ENCODE measurements at places on chromosomes 2 and 18. TPM values are rescaled to one million over a fixed set of nuclear protein-coding genes. Genes with fewer than 3 reads are reported as not detected.
A peak's percentile ranks its signal among the peaks of the same experiment; 100 is the strongest.

DNA sequence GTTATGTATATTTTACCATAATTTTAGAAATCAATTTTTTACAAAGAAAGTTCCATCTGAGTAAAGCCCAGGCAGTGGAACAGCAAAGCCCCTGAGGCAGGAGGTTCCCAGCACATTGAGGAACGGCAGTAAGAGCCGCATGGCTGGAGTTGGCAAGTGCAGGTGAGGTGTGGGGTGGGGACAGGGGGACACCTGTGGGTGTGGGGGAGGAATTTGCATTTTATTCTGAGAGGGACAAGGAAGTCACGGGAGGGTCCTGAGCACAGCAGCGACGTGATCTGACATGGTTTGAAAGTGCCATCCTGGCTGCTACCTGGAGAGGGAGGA lies 16.1 kb upstream of the ADI1 start:
- DNase-seq, result no peak

DNA sequence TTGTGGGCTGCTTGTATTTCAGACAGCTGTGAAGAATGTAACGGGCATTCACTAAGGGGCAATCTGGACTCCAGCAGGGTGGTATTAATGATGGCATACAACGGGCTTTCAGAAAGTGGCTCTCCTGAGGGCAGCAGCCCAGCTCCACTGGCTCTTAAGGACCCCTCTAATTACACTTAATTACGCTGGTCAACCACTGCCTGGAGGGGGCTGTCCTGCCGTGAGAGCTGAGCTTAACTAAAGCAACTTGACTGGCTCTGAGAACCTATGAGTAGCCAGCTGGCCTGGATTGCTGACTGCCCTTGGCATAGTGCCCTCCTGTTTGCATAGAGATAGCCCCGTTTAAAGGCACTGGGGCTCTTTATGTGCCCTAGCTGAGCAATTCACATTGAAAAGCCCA lies 3.8 kb downstream of the LIPG start:
- DNase-seq, result no peak

GRCh38 chr18:77101410-77102258 lies 30.9 kb downstream of the MBP start:
- peak; percentile 91 for DNase-seq

GRCh38 chr2:221606424-221606823 lies 34.3 kb upstream of the EPHA4 start:
- no peak for DNase-seq

- DNase-seq, result no peak
These were observed 65.3 kb downstream of the CXCR4 start for GRCh38 chr2:136052369-136053362.

GRCh38 chr18:70068981-70069380 lies 121.3 kb upstream of the CD226 start:
- DNase-seq, result no peak

DNA sequence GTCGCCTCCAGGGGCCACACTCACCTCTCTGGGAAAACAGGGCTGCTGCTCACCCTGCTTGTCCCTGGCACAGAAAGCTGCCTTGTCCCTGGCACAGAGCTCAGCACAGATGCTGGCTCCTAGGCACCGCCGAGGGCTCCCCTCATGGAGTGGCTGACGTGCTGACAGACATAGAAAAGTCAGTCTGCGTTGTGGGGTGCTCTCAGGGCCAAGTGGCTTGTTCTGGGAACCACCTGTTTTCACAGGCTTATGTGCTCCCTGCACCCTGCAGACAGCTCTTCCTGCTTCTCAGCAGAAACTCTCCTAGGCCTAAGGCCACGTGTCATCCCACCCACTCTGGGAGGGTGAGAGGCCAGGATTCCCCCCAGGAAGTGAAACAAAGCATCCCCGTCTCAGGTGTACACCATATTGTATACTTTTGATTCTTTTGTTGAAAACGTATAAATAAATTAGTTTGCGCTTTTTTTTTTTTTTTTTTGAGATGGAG lies 84.7 kb upstream of the TMEM200C start:
- no peak for DNase-seq

DNA sequence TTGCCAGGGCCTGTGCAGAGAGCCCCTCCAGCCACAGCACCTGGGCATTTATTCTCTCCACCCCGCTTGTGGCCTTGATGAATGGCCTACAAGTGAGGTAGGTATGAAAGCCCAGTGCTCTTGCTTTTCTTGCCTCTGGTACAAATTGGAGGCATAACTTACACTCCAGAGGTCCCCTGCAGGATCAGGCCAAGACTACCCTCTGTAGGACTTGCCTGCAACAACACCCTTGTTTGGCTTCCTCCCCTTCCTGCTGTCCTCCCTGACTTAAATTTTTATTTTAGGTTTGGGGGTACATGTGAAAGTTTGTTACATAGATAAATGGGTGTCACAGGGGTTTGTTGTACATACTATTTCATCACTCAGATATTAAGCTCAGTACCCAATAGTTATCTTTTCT lies 95.7 kb downstream of the CDC42EP3 start:
- no peak for DNase-seq

DNA sequence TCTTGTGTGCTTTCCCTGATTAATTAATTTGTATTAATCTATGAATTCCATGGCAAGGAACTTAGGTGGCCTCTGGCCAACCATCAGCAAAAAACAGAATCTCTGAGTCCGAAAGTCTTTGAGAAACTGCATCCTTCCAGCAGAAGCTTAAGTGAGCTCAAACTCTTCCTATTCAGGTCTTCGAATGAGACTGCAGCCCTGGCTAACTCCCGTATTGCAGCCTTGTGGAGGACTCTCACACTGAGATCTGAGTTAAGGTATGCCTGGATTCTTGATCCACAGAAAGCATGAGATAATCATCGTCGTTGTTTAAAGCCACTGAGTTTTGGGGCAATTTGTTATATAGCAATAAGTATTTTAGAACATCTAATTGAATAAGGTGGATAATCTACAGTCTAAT lies 1143.9 kb upstream of the NXPH2 start:
- DNase-seq, result no peak

GRCh38 chr18:13583576-13584550 lies 142.5 kb downstream of the FAM210A start:
- no peak for DNase-seq

GRCh38 chr2:83386549-83386948 lies 1072.5 kb downstream of the SUCLG1 start:
- no peak for DNase-seq

- DNase-seq, result no peak
These were observed 74.8 kb downstream of the TXNL1 start for GRCh38 chr18:56563568-56563967.

- DNase-seq, result no peak
These were observed 4.5 kb upstream of the DYM start for GRCh38 chr18:49464718-49465598.

DNA sequence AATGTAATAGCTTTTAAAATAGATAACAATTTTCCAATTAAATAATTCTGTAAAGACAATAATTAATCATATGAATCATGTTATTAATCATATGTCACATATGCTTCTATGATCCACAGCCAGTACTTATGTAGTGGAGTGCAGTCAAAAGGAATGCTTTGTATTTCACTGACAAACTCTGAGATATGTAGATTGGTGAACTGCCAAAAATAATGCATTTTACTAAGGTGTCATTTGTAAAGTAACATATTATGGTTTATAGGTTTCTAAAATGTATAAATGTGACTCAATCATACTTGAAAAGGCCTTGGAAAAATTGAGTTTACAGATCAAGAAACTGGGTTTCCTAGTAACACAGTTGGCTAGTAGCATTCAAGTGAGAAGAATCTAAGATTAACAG lies 93.8 kb upstream of the KCNH7 start:
- no peak for DNase-seq

- no peak for DNase-seq
These were observed 4.1 kb downstream of the TMEM237 start for GRCh38 chr2:201639205-201639604.

GRCh38 chr2:3100386-3100785 lies 277.2 kb downstream of the EIPR1 start:
- DNase-seq, result no peak

GRCh38 chr2:43306197-43306596 lies 79.8 kb upstream of the ZFP36L2 start:
- DNase-seq, result no peak

DNA sequence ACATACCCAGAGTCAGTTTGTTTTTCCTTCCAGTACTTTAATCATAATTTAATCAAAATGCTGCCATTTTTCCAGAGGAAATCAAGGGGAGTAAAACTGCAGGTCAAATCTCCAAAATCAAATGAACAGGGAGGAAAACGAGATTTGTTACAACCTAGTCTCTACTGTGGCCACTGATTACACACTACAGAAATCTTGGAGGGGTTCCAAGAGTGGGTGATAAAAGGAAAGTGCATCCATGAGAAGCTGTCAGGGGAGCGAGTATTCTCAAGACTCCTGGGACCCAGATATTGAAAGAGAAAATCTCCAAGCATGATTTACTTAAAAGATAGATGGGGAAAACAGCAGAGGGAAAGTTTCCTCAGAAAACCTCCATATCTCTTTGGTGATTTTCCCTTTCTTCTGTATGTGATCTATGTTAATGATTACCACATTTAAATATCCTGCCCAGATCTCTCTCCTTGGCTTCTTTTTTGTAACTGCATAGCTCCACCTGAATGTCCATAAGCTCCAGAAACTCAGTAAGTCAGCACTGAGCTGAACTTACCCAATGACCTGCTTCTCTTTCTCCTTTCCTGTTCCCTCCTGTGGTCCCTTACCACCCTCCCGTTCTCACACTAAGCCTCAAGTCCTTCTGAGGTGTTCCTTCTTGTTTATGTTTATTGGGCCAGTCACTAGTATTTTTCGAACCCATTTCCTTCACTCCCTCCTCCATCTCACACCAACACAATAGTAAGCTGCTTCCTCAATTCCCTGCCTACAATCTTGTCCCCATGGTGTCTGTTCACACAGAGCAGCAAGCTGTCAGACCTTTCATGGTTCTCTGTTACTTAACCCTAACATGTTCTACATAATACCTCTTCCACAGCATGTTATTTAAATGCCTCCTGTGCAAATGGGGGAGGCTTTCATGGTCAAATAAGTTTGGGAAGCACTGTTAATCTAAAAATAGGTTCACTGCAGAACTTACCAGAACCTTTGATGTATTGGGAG lies 73.9 kb upstream of the TWSG1 start:
- DNase-seq, result no peak

DNA sequence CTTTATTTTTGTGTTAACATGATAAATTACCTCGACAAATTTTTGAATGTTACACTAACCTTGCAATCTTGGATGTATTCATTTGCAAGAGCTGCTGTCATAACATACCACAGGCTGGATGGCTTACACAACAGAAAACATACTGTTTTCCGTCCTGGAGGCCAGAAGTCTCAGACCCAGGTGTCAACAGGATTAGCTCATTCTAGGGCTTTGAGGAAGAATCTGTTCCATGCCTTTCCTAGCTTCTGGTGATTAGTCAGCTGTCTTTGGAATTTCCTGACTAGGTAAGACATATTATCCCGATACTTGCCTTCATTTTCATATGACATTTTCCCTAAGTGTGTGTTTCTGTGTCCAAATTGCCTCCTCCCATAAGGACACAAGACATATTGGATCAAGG lies 188.6 kb upstream of the CDH19 start:
- peak; percentile 44 for DNase-seq

- DNase-seq, result no peak
These were observed 3.8 kb downstream of the EVX2 start for GRCh38 chr2:176079831-176080539.

DNA sequence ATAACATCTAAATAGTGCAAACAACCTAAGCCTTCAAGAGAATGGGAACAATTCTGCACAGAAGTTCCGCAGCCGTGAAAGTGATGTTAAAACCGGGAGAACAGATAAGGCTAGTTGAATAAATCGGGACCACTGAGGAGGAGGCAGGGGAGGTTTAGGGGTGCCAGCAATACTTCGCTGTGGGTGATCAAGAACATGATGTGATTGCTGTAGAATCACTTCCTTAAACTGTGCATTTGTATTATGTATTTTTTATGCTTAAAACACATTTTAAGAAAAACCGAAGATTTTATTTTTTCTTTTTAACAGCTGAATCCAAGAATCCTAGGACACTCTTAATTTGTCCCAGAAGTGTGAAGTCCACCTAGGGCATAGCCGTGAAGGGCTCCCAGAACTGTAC lies 33.6 kb downstream of the TTC32 start:
- no peak for DNase-seq

DNA sequence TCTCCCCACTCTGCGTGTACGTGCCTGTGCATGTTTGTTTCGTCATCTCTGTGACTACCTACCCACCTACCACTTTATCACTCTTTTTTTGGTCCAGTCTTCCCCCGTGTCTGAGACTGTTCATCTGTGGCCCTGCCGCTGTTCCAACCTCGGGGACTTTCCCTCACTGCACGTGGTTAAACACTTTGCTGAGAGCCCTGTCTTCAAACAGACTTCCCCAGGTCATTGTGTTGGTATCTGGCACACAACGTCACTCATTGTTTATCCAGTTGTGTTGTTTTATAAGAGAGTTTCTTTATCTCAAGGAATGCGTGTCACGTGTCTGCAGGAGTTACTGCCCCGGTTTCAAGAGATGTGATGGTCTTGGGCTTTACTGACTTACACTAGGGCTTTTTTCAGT lies 262.0 kb upstream of the RASGRP3 start:
- peak; percentile 96 for DNase-seq

DNA sequence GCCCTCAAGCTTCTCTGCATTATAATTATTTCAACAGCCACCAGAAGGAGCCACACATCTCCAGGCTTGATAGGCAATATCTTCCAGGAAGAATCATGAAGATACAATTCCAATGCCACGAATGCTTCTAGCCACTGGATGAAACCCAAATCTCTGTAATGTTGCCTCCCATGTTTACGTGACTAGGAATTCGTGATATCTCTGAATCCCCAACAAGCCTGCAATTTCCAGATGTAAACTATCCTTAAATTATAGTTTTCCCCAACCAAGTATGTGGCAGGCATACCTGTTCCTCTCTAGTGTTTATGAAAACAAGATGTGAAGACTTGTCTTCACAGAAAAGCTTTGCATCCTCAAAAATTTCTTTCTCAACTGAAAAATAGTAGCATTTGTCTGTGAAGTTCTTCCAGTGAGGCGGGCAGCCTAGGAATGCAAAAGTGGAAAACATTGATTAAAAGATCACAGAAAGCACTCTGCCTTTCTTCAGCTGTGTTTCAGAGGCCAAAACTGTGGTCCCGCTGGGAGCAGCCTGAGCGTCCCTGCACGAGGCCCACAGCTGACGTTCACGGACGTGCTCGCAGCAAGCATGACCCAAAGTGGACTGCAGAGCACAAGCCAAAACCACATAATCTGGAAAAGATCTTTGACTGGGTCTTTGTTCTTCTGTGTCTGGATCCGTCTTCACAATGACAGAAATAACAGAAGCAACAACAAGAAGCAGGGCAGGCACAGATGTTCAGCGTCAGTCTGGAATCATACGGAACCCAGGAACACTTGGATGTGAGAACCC lies 65.1 kb upstream of the THOC1 start:
- DNase-seq, result no peak

- no peak for DNase-seq
These were observed 352.1 kb downstream of the RND3 start for GRCh38 chr2:150135223-150135883.

- no peak for DNase-seq
These were observed 76.0 kb upstream of the PELI1 start for GRCh38 chr2:64220265-64220664.

CGREF1 gene
- total RNA-seq, result 3.4 TPM

CAD gene
- 41.1 TPM for total RNA-seq

SERPINB13 gene
- not detected for total RNA-seq

COL6A3 gene
- 244 TPM for total RNA-seq

DSEL gene
- total RNA-seq, result 7.6 TPM

UGT1A3 gene
- total RNA-seq, result not detected

SERPINB3 gene
- not detected for total RNA-seq

POTEI gene
- total RNA-seq, result 0.06 TPM

NAT8 gene
- not detected for total RNA-seq

KLHL30 gene
- total RNA-seq, result not detected

BMP10 gene
- total RNA-seq, result not detected

TTC32 gene
- 7.0 TPM for total RNA-seq

GPR45 gene
- not detected for total RNA-seq

TTC21B gene
- total RNA-seq, result 28.3 TPM

Measured in glomerular endothelial cell (primary cell).